ENCODE measurements at places on chromosomes 3 and 15. TPM values are rescaled to one million over a fixed set of nuclear protein-coding genes. Genes with fewer than 3 reads are reported as not detected.

The COPG1 gene
- total RNA-seq: 147 TPM

The KIF23 gene
- total RNA-seq: 120 TPM

The SCN11A gene
- 0.21 TPM for total RNA-seq

The CHRM5 gene
- not detected for total RNA-seq

The BFSP2 gene
- not detected for total RNA-seq

The PLA1A gene
- not detected for total RNA-seq

The ADAMTS9 gene
- not detected for total RNA-seq

The CLEC3B gene
- not detected for total RNA-seq

The SLC22A14 gene
- total RNA-seq: not detected

The GOLGA6L9 gene
- total RNA-seq: 4.4 TPM

The LXN gene
- total RNA-seq: 15.2 TPM

The GOLGA6L7 gene
- total RNA-seq: not detected

The TOP2B gene
- 125 TPM for total RNA-seq

The NRROS gene
- 17.2 TPM for total RNA-seq

The CAMK1 gene
- 45.1 TPM for total RNA-seq

The PP2D1 gene
- not detected for total RNA-seq

The SLITRK3 gene
- total RNA-seq: not detected

The UBAP1L gene
- total RNA-seq: 4.8 TPM

The GP9 gene
- total RNA-seq: not detected

The SYNM gene
- 0.16 TPM for total RNA-seq

The GSK3B gene
- 26.3 TPM for total RNA-seq

The SLC35G2 gene
- total RNA-seq: 1.9 TPM

The CLRN1 gene
- total RNA-seq: not detected

The EPB42 gene
- total RNA-seq: not detected

The LSMEM2 gene
- not detected for total RNA-seq

The WDR49 gene
- total RNA-seq: 0.18 TPM

The CCDC80 gene
- total RNA-seq: not detected
